Epithelial cell of esophagus (primary cell): ENCODE measurements at places on chromosomes 5 and 9.

DNA sequence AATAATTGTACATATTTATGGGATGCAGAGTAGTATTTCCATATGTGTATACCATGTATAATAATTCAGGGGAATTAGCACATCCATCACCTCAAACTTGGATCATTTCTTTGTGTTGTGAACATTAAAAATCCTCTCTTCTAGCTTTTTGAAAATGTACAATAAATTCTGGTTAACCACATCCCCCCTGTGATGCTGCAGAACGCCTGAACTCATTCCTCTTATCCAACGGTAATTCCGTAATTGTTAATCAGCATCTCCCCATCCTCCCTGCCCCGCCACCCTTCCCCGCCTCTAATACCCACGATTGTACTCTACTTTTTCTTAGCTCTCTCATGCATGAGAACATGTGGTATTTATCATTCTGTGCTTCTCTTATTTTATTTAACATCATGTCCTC is 127.7 kb upstream of the ANKRD55 start:
- no peak for DNase-seq

GRCh38 chr9:127858041-127858512 is 3.6 kb upstream of the ENG start:
- DNase-seq: no peak

- no peak for DNase-seq
These were observed 74.6 kb downstream of the FEM1C start for GRCh38 chr5:115469904-115470516.

DNA sequence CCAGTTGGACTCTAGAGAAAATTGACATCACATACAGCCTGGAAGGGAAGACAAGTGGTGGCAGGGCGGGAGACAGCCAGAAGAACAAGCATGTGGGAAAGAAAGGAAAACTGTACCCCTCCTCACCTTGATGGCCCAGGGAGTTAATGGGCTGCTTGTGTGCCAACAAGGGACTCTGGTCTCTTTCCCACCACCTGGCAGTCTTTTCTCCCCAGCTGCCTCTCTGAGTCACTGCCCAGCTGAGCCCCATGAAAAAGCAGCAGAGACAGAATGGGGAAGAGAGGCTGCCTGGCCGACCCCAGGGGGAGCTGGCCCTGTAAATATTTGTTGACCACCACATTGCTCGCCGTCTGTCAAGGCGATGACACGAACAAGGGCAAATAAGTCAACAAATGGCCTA is 359.4 kb downstream of the ENC1 start:
- DNase-seq: peak; percentile 14

- peak; percentile 92 for DNase-seq
These were observed 72.8 kb upstream of the NXNL2 start for GRCh38 chr9:88462191-88462590.

DNA sequence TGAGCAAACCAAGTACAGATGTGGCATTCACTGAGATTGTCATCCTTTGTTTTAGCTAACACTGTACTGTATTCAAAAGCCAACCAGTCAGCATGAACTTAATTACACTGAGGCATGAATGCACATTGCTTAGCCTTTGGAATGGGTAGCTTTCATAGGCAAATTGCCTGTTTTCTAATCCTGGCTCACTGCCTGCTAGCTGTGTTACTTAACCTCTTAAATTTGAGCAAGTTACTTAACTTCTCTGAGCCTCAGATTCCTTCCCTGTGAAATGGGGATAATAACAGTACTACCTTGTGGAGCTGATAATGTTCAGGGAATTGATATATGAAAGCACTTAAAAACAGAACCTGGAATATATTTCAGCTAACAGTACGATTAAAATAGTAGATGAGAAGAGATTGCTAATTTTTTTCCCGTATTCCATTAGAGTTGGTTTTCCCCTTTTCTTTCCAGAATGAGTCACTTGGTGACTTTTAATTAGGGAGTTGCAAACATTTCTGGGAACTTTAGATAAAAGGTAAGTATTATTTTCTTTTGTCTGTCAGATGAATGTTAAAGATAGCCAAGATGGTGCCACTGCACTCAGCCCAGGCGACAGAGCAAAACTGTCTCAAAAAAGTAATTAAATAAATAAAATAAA is 43.9 kb downstream of the ARRDC3 start:
- no peak for DNase-seq

GRCh38 chr5:88734191-88734640 is 148.8 kb downstream of the MEF2C start:
- no peak for DNase-seq
